HS-27A (cell line): ENCODE measurements at places on chromosomes 7 and 10.

DNA sequence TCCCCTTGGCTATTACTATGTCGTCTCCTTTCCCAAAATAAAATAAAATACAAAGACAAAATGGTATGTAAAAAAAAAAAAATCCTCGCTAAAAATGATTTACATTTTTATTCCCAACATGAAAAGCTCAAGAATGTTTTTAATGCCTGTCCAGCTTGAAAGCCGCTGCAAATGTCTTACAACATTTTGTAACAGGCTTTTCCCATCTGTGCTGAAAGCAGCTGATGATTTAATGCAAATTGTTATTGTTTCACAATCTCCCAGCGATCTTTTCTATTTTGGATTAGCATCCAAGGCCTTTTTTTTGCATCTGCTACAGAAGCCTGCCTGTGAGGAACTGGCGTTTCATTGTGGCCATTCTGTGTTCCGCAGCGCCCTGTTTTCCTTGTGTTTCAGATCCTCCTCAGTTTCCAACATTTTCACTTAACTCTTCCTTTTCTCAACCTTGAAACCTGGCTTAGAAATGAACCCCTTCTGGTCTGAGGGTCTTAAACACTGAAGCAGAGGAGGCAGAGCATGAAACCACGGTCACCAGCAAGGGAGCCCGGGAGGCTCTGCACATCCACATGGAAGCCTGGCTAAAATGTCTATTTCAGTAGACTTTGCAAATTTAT lies 712.1 kb downstream of the PARD3 start:
- no peak for DNase-seq

- no peak for DNase-seq
Observed at GRCh38 chr10:124131172-124131571, 37.8 kb upstream of the CHST15 start.

DNA sequence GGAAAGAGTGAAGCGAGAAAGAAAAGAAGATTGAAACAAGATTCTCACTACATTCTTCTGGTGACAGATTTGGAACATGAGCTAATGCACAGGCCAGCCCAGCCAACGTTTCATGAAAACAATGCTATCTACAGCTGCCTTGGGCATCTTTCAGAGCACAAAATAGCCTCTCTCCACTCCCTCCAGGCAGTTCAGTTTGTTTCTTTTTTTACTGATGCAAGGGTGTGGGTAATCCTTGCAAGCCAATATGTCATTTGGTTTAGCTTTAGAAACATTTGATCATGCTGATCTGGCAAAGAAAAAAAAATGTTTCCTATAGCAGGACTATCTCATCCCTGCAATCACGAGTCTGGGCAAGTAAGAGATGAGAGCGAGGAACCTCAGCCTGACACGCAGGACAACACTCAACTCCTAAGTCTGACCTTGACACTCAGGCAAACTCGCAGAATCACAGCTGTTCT lies 35.9 kb downstream of the SVIL start:
- DNase-seq, result no peak

GRCh38 chr10:131419797-131420196 lies 108.3 kb upstream of the TCERG1L start:
- DNase-seq, result no peak

DNA sequence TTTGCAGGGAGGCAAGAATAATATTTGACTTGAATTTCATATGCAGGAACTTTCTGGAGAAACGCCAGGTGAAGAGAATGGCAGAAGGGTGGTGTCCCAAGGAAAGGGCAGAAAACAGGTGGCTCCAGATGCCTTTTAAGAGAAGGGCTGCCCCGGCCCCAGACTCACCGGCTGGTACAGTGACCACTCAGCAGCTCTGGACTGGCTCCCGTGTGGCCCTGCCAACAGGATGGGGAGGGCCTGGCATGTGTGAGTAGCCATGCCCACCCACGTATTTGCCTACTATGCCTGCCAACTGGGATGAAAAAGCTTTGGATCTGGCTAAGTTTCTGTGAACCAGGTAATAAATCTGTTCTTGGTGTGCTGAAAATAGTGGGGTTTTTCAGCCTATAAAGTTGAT lies 159.5 kb downstream of the PRKAG2 start:
- DNase-seq, result no peak

- DNase-seq, result no peak
Observed at GRCh38 chr7:19587291-19587690, 121.5 kb downstream of the POLR1F start.
